RCC 7860 (cell line): ENCODE measurements at places on chromosomes 12 and 14.

DNA sequence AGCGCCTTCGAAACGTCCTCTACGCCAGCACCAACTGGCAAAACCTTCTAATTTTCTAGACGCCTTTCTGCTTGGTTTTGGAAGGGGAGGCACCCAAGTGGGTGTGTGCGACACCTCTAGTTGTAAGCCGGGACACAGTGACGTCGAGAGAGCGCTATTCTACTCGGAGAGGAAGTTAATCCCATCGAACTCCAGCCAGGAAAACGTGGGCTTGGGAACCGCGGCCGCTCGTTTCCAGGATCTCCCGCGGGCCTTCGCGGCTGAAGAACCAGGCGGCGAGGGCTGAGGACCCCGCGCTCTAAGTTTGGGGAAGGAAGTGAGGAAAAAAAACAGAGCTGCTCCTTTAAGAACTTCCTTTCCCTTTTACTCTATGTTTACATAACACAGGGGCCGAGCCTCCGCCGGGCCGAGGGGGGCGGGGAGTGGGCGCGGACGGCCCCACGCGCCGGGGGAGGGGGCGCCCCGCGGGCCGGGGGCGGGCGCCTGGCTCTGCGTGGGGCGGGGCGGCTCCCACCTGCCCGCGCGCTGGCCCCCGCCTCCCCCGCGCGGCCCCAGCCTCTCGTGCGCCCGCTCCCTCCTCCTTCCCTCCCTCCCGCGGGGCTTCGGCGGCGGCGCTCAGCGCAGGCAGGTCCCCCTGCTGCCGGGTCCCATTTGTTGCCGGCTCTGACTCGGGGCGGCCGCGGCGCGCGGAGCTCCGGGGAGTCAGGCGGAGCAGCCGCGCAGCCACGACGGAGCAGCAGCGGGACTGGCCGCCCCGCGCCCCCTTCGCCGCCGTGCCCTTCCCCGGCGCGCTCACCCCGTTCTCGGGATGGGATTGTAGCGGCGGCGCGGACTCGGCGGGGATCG, at the start of gene PELI2:
TSS of gene PELI2 (plus strand) at position 647 of the 846 bp plus-strand sequence. CDS start 250 bp downstream, outside the sequence.
- DNase-seq: no peak

DNA sequence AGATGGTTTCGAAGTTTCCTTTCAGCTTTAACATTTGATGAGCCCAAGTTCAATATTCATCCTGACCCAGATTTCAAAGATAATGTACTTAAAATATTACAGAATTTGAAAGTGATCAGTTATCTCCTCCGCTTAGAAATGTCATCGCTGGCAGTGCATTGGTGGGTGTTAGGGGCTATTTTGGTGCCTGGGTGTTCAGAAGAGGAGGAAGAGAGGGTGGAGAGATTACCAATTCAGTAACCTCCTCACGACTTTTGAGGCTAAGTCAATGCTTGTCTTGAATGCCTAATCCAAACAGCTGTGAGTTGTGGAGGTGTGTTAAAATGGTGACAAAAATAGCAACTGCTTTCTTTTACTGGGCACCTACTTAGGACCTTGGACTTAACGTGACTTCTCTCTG, 13.8 kb upstream of the DGLUCY start:
- no peak for DNase-seq

- peak; percentile 46 for DNase-seq
These were observed 24.7 kb upstream of the SGPP1 start for GRCh38 chr14:63752449-63753169.

DNA sequence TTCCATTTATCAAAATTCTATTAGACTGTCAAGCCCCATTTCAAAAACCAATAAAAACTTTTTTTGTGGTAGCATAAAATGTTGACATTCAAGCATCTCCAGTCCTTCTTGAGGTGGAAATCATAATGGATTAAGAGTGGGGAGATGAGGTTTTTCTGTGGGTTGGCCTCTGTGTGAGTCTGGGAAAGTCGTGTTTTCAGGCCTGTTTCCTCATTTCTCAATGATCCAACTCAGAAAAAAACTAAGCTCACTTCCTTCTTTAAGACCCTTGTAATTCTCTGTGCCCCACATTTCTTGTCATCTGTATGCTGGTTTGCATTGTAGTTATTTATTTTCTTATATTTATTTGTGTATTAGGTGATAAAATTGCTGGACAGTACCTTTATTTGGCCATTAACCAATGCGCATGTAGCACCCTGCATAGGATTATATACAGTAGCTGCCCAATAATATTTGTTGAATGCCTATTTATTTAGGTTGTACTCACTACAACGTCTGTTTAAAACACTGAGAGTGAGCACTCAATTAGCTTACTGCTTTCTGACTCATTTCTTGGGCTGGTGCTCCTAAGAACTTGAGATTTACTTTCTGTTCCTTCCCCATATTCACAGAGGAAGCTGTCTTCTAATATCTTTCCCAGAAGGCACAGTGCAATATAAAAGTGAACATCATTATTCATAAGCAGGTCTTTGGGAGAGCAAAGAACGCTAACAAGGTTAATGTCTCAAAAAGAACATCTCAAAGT, 121.9 kb downstream of the DNAI7 start:
- DNase-seq: no peak

- no peak for DNase-seq
These were observed 89.4 kb downstream of the SLC15A4 start for GRCh38 chr12:128734371-128734770.

GRCh38 chr12:100824476-100824875, 29.9 kb downstream of the ANO4 start:
- no peak for DNase-seq

DNA sequence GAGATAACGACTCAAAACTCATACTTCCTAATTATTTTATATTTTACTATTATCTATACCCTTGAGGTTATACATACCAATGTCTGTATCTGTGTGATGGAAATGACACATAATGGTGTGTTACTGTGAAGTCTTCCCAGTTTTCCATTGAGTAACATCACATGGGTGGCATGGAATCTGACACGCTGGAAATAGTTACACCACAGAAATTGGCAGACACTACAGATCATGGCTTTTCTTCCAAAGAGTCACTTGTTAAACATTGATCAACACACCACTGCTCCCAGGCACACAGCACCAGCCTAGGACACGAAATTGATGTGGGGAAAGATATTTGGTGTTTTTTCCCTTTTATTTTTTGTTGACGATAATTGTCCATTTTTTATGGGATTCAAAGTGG, 33.0 kb upstream of the VWF start:
- no peak for DNase-seq

GRCh38 chr14:96741151-96741977, 55.8 kb upstream of the VRK1 start:
- no peak for DNase-seq

GRCh38 chr12:132150780-132151144, 6.5 kb downstream of the NOC4L start:
- no peak for DNase-seq

GRCh38 chr14:22225516-22226140, 363.4 kb downstream of the DAD1 start:
- DNase-seq: peak; percentile 30

GRCh38 chr12:11085419-11085818, 6.7 kb downstream of the TAS2R43 start:
- DNase-seq: no peak

DNA sequence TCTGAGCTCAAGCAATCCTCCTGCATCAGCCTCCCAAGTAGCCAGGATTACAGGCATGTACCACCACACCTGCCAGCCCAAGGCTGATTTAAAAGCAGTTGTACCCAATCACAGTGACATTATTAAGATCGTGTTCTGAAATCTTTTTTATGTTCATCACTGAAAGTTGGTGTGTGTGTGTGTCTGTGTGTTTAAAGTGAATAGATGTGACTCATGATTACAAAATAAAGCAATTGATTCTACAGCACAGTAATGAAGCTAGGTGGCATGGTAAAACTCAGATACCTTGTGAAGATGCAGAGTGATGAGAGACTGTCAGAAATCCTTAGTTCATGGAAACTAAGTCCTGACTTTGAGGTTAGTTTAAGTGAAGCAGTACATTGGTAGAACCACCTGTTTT, 74.2 kb upstream of the ATP2B1 start:
- no peak for DNase-seq

DNA sequence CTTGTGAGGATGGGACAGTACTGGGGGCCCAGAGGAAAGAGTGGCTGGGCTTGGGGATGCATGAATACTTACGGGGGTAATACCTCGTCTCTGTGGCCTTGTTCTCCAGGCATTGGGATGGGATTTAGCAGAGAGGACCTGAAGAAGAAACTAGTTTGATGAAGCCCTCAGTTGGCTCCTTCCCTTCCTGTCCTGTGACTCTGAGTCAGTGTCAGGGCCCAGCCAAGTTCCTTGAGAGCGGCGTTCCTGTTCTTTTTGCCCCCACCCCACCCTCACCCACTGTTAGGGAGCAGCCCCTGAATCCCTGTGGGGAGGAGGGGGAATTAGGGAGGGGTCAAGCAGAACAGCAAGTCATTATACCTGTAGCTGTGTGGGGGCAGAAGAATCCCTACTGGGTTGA, 5.2 kb upstream of the LRP1-AS start:
- DNase-seq: no peak

- DNase-seq: no peak
These were observed 312.8 kb upstream of the SLC16A7 start for GRCh38 chr12:59282999-59283398.

DNA sequence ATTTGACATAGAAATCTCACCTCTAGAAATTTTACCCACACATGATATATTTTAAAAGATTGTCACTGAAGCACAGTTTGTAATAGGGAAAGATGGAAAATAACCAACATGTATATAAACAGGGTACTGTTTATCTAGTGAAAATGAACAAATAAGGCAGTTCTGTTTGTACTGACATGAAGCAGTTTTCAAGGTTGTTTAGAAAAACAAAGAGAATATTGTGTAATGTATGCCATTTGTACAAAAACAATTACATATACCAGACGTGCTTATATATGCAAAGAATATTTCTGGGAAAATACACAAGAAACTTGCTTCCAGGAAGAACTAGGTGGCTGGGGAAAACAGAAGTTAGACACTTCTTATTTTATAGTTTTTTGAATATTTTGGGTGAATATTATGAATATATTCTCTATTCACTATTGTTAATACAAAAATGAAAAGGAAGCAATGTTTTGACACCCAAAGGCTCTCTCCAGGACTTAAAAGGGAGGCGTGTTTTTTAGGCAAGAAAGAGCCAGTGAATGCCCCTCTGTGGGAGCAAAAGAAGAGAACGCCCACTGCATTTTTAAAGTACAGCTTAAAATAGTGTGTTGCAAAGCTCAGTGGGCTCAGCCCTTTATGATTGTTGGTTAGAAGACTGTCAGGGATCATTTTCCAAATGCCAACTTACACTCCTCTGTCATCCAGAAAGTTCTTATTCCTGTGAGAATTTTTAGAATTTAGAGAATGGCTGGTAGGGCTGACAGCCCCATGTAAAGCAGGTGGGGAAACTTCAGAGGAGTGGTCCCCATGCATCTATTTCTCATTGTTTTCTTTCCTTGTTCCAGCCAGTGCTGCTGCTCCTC, 59.6 kb upstream of the FERMT2 start:
- DNase-seq: no peak

DNA sequence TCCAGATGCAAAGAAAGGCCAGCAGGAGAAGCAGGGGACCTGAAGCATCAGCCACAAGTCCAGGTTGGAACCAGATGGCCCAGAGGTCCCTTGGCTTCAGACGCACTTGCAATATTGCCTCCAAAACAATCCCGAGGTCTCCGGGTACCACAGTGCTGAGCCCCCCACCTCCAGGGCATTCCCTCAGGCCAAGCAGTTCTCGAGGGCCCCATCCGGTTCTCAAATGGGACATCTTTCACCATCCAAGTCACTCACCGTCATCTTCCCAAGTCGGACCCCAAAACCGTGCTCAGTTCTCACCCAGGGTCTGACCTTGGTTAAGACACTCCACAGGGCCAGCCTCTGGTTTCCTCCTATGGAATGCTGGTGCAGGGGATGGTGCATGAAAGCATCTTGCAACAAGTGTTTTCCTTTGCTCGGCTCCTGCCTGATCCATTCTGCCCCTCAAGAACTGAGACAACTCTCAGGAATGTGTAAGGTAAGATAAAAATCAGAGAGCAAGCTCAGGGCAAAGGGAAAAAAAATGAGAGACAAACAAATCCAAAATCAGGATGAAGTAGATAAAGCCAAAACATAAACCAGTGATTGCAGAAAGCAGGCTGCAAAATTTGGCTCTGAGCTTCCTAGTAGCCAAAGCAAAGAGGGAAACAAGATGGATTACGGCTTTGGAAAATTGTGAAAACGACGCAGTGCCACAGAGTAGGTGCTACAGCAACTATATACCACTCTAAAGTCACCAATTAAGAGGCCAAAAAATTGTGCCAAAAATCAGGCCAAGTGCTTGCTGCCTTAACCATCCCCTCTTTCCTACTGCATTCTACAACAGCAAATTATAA, 8.0 kb downstream of the NCOR2 start:
- DNase-seq: no peak
